ENCODE measurements at places on chromosomes 13 and 19. TPM values are rescaled to one million over a fixed set of nuclear protein-coding genes. Genes with fewer than 3 reads are reported as not detected.

OVOL3 gene
- total RNA-seq: not detected

PRKCG gene
- total RNA-seq: 10.6 TPM

MTUS2 gene
- 0.75 TPM for total RNA-seq

IRF3 gene
- 114 TPM for total RNA-seq
